ENCODE measurements at places on chromosomes 12 and 14.

DNA sequence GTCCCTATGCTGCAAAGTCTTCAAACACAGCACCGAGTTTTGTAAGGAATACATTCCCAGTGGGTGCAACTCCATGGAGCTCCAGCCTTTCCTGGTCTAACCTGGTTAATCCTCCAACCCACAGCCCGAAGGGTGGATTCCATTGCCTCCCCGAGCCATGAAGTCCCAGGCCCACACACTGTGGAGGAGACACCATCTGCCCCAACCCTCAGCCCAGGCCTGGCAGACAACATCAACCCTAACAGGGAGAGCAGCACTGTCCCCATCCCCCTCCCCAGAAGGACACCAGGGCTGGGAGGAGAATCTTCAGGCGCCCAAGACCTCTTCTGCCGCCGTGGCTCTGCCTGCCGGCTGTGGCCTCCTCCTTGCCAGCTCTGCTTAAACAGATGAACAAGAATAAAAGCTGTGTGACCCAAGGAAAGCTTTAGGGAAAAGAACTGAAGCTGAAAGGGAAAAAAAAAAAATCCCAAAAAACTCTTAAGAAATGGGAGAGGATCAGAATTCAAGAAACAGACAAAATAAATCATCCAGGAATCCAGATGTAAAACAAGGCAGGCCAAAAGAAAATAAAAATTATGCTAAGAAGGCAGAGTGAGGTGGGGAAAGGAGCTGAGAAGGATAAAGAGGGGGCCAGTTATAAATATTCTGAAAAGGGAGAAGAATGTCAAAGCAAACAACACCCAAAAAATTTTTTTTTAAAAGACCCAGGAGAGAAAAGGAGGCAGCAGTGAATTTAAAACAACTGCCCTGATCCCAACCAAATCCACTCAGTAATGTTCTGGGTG lies 16.0 kb upstream of the ZFP36L1 start:
- no peak for DNase-seq

- no peak for DNase-seq
These were observed 73.4 kb upstream of the AVPR1A start for GRCh38 chr12:63224396-63224795.

DNA sequence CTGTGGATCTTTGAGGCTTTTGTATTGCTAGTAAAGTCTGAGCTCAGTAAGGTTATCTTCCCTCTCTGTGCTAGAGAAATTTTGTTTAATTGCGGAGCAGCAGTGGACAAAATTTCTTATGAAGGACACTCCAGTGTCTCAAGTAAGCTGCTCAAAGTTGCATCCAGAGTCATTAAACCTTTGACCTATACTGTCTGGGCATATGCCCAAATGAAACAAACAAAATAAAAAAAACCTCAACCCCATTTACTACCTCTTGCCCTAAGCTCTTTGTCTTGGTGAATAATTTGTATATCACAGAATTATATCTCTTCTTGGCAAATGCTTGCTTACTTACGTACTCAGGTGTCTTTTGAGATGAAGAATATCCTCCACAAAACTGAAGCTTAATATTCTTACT lies 465.2 kb downstream of the SOX5 start:
- no peak for DNase-seq

DNA sequence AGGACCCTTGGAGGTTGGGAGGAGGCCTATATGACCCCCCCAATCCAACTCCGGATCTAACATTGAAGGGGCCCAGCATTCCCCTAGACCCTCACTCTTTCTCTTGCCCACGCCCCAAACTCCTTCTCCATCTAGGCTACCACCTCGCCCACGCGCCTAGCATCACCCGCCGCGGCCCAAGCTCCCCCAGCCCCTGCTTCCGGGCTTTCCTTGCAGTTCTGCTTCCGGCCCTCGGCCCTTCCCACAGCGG lies 445 bp downstream of the CERS5 start:
- no peak for DNase-seq

- no peak for DNase-seq
These were observed 182.2 kb upstream of the GRIP1 start for GRCh38 chr12:66860752-66861750.

DNA sequence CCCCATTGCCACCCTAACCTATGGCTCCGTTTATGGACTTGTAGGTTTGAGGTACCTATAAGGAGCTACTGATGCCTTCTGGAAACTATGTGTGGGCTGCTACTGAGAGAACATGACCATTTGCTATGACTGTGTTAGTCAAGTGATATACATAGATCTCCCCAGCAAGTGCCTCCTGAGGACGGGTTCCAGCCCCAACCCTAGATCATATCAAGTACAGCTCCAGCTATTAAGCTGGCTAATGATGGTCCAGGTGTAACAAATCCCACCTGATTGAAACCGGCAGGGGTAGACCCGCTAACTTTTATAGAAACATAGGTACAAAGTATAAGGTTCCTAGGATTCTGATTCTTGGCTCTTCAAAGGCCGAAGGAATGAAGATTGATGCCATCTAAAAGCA lies 23.7 kb downstream of the NINJ2 start:
- DNase-seq, result no peak

All from NCI-H524 (cell line).